ENCODE measurements at places on chromosomes 3 and 15. TPM values are rescaled to one million over a fixed set of nuclear protein-coding genes. Genes with fewer than 3 reads are reported as not detected.

The CFAP161 gene
- under 0.01 TPM for total RNA-seq

The PAK6 gene
- not detected for total RNA-seq

The TTC21A gene
- 8.5 TPM for total RNA-seq

The MON1A gene
- 14.1 TPM for total RNA-seq

The ISG20 gene
- 2.1 TPM for total RNA-seq

The FANCD2 gene
- total RNA-seq = 3.2 TPM

The RBPMS2 gene
- total RNA-seq = 0.29 TPM

The SYNPR gene
- total RNA-seq = not detected

The CTXN2 gene
- total RNA-seq = not detected

The SPESP1 gene
- 2.9 TPM for total RNA-seq

The MST1 gene
- 6.5 TPM for total RNA-seq

The GABRG3 gene
- not detected for total RNA-seq

The SLC28A1 gene
- total RNA-seq = not detected

The DNAH1 gene
- total RNA-seq = 8.7 TPM

The IQCH gene
- total RNA-seq = 4.7 TPM

The TF gene
- total RNA-seq = 0.88 TPM

The WNT5A gene
- 145 TPM for total RNA-seq

The MYZAP gene
- not detected for total RNA-seq

The VIPR1 gene
- not detected for total RNA-seq

The TUSC7 gene
- not detected for total RNA-seq

The NPAP1 gene
- not detected for total RNA-seq

The AGTR1 gene
- total RNA-seq = 13.3 TPM

The TMEM212 gene
- total RNA-seq = not detected

The NR1I2 gene
- not detected for total RNA-seq

The EAF2 gene
- total RNA-seq = 1.4 TPM

The DPPA2 gene
- total RNA-seq = not detected

The HHATL gene
- total RNA-seq = not detected

The AADACL2 gene
- total RNA-seq = not detected

The PRICKLE2 gene
- total RNA-seq = 25.0 TPM

The DUOX1 gene
- under 0.01 TPM for total RNA-seq

The MKRN2OS gene
- total RNA-seq = not detected

The IL5RA gene
- not detected for total RNA-seq

The RASA2 gene
- total RNA-seq = 20.0 TPM

The CNTN4 gene
- total RNA-seq = not detected

The TBC1D5 gene
- 110 TPM for total RNA-seq

The USP50 gene
- total RNA-seq = 1.1 TPM

The TRPC1 gene
- total RNA-seq = 19.9 TPM

The SGO1 gene
- total RNA-seq = 0.88 TPM

The PLA2G4B gene
- 0.72 TPM for total RNA-seq

The GDPGP1 gene
- total RNA-seq = 8.0 TPM

The TERC gene
- 144 TPM for total RNA-seq

The FOXL2 gene
- total RNA-seq = under 0.01 TPM

The TRAT1 gene
- not detected for total RNA-seq

The CPNE4 gene
- not detected for total RNA-seq

The MGA gene
- 40.2 TPM for total RNA-seq

Measured in osteoblast (primary cell).